ENCODE measurements at places on chromosomes 2 and 18.

DNA sequence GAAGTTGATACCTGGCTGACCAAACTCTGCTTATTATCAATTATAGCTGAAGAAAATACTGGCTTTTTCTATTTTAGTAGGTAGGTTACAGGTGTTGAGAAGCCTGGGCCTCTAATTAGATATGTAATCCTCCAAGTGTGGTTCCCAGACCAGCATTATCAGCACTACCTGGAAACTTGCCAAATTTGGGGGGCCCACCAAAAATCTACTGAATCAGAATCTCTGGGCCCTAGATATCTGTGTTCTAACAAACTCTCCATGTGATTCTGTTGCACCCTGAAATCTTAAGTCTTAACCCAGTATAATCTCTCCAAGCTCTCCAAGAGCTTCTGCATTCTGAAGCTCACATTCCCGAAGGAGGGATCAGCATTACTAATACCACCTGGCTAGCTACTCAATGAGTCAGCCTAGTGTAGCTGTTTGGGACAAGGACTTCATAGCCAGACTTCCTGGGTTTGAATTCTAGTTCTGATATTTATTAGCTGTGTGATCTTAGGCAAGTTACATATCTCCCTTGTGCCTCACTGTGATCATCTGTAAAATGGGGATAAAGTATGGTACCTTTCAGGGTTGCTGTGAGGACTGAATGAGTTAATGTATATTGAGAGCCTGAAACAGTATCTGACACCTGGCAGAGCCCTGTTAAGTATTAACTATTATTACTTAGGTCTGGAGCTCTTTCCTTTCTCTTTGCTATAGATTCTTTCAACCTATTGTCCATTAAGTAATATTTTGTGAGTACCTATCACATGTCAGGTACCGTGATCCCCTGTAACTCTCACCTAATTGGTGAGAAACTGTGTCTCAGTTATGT is 94.1 kb upstream of the CD302 start:
- no peak for DNase-seq

GRCh38 chr2:40452786-40453185 is 896 bp upstream of the SLC8A1 start:
- DNase-seq: no peak

DNA sequence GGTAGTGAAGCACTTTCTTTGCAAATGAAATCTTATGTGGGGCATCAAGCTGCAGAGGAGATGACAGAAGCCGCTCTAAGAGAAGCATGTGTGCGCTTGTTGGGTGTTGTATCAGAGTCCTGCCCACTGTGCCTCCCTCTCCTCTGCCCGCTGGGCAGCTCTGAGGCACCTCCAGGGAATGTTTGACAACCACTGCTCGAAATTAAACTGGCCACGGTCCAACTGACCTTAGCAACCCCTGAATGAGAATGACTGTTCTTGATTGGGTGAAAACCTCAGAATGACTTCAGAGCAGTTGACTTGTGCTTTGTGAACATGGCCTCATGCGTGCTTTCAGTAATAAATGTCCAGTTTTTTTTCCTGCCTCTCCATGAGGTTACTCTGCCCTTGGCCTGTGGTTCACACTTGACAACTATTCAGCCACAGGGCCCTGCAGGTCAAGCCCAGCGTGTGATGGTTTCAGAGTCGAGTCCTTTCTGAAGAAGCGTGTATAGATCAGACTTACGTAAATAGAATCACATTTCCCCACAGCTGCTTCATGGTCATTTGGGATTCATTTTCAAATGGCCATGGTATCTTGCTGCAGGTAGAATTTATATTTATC is 94.9 kb downstream of the SLC4A3 start:
- no peak for DNase-seq

GRCh38 chr2:143850084-143850483 is 669.8 kb downstream of the ZEB2 start:
- DNase-seq: no peak

- no peak for DNase-seq
These were observed 810.7 kb downstream of the LRRTM4 start for GRCh38 chr2:76711490-76711889.

GRCh38 chr18:62101321-62101721 is 85.5 kb downstream of the PIGN start:
- DNase-seq: no peak

DNA sequence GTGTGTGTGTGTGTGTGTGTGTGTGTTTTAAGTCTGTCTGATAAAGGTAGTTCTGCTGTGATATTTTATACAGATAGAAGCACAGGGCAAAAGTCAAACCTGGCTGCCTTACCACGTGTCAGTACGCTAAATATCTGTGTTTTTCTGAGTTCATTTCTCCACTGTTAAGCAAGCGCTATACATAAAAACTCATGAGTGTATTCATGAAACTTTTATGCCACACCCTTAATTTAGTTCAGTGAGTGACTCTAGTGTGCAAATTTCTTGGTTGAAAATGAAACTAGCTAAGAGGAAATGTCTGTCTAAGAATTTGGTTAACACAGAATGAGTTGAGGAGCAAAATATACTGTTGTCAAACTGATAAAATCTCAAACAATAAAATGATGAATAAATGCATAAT is 11.2 kb downstream of the CASP10 start:
- no peak for DNase-seq

- no peak for DNase-seq
These were observed 51.3 kb downstream of the LIPG start for GRCh38 chr18:49613141-49613640.

DNA sequence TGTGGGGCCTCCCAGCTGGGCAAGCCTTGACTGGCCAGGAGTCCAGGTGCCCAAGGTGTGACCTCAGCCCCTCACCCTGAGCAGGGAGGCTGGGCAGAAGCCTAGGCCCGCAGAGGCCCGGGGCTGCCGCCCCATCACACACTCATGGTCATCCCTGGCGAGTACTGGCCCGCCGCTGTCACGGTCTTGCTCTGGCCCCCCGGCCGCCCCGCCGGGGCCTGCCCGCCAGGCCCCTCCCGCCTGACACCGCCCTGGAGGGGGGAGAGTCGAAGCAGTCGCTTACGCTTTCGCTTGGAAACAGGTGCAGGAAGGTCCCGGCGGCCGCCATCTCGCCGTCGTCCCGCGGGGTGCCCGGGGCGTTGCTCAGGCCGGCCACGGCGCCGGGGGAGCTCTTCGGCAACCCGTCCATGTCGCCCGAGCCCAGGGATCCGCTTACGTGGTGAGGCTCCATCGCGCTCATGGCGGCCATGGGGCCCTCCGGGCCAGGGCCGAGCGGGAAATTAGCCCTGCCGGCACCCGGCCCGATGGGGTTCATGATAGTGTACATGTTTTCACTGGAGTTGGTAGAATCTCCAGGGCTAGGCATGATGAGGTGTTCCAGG is 26.6 kb upstream of the ANKRD62 start:
- DNase-seq: no peak

GRCh38 chr2:165109915-165110314 is 93.9 kb downstream of the SCN3A start:
- no peak for DNase-seq

DNA sequence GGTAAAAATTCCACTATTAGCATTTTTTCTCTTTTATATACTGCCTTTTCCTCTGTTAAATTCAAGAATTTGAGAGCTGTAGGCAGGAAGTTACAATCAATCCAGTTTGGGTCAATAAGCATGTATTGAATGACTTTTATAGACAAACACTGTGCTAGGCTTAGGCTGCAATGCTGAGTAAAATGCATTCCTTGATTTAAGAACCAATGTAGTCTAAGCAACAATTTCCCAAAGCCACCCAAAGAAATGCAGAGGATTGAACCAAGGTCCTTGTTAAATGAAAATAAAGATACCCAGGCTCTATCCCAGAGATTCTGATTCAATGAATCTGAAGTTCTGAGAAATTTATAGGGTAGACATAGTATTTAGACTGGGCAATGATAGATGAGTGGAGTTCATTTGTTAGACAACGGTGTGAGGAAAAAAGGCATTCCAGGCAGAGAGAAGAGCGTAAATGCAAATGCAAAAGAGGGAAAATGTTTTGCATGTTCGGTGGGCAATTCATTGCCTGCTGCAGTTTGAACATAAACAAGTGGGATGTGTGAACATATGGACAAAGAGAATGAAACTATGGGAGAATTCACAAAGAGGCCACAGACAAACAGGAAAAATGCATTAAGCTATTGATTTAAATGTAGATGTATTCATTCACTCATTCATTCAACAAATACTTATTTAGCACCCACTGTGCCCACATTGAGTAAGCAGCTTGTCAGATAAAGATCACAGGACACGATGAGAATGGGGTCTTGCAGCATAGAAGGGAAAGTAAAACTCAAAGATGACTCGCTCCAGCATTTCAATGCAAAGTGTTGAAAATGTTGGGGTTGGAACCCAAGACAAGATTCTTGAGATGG is 107.1 kb downstream of the EVA1A start:
- DNase-seq: no peak

DNA sequence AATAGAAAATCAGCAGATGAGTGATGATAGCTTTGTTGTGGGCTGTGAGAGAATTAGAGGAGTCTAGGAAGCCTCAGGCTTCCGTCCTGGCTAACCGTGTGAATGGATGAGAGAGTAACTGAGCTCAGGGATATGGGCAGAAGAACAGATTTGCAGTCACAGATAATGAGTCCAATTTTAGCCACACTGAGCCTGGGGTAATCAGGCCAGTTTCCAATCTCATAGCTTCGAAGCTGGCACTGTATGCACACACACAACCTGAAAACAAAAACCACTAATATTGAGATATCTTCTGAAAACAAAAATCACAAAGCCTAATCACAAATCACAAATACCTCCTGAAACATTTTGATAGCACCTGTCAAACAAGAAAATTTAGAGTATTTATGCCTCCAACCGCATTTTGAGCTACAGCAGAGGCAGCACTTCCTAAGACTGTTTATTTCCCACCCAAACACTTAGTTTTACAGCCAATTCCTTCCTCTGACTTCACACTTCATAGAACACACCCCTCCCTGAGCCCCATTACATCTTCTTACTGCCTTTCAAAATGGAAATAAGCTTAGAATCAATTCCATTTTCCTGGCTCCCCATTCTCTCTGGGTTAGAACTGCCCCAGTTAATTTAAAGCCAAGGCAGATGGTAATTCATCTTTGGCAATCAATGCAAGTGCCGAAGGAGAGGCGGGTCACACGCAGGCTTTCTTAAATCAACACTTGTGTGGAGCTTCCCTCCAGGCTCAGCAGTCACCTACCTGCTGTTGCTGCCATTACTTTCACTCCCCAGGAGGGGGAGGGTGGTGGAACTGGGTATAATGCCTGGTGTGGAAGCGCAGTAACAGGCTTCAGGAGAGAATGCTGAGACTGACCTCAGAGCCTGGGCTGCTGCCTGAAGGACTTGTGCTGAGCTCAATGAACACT is 18.9 kb downstream of the TTR start:
- DNase-seq: no peak

DNA sequence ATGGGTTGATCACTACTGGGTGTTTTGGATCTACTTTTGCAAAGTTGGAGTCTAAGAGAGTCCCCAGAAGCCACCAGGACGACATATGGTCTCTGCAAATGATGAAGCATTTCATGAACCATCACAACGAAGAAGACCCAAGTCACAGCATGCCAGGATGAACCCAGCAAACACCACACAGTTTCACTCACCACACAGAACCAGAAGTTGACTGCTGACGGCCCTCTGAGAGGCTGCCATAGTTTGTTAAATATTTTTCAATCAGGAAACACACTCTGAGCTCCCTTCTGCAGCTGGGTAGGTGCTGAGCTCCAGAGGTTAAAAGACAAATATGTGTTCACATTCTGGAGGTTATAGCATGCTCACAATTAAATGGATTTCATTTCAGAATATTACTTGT is 271.4 kb downstream of the DCDC2C start:
- DNase-seq: no peak

DNA sequence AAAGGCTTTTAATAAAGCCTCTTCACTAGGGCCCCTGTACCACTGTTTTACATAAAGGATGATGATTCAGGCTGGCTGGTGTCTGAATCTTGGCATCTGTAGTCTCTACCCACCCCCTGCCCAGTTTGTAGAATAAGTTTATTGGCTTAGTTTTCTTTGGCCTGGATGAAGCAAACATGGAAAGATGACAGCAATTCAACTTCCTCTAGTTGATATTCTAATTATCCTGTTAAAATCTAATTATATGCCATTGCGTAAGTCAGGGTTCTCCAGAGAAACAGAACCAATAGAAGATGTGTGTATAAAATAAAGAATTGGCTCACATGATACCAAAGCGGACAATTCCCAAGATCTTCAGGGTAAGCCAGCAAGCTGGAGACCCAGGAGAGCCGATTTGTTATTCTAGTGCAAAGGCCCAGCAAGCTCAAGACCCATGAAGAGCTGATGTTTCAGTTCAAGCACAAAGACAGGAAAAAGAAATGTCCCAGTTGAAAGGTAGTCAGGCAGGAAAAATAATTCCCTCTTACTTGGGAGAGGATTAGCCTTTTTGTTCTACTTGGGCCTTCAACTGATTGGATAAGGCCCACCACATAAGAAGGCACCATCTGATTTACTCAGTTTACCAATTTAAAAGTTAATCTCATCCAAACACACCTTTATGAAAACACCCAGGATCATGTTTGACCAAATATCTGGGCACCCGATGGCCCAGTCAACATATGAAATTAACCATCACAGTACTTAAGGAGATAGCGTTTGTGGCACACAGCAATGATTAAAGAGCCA is 82.6 kb upstream of the LYPD1 start:
- no peak for DNase-seq

DNA sequence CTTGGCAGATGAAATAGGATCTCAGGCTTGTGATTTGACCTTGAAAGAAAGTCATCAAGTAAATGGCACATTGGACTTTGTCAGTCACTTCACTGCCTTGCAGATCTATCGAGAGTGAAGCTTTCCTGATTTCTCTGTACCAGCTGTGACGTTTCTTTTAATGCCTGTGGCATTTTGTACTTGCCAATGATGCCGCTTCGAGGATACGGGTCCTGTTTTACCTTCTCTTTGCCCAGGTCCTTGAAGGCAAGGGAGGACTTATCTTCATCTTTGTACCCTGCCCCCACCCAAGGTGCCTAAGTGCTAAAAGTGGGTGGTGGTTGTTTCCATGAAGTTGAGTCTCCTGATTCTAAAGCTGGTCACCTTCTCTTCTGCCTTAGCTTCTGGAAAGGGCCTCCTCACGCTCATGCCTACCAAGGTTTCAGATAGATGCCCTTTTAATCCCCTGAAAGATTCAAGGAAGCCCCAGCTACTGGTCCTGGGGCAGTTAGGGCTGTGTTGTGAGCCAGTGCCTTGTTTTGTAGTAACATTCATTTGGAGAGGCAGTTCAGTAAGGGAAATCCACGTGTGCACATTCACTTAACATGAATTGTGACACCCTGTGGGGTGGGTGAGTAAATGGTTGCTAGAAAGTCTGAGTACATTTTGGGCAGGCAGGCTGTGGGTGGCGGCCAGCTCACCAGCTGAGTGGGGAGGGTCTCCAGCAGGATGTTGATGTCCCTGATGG is 6.1 kb downstream of the LBH start:
- no peak for DNase-seq
